ENCODE measurements at places on chromosomes 13 and 19.
A peak's percentile ranks its signal among the peaks of the same experiment; 100 is the strongest.

DNA sequence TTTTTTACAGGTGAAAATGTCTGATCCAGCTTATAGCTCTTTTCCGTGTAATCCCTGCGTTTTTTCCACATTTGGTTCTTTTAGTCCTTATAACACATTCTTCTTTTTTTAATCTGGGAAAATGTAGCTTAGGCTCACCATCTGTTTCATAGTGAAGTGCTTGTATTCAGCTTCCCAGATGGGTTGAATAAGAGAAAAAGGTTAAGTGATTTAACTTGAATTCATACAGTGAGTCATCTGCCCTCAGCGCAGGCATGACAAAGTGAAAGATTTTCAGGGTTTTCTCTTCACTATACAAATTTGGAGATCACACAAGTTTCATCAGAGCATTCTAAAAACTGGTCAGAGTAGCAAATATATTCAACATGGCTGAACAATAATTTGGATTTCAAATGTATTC lies 224.8 kb downstream of the SPRY2 start:
- DNase-seq, result peak; percentile 84

GRCh38 chr13:99041337-99041736 lies 63.5 kb upstream of the DOCK9 start:
- no peak for DNase-seq

- peak; percentile 74 for DNase-seq
Measured at GRCh38 chr13:35888457-35888883, 242.7 kb downstream of the DCLK1 start.

GRCh38 chr19:31611046-31611877 lies 262.0 kb upstream of the TSHZ3 start:
- DNase-seq, result no peak

DNA sequence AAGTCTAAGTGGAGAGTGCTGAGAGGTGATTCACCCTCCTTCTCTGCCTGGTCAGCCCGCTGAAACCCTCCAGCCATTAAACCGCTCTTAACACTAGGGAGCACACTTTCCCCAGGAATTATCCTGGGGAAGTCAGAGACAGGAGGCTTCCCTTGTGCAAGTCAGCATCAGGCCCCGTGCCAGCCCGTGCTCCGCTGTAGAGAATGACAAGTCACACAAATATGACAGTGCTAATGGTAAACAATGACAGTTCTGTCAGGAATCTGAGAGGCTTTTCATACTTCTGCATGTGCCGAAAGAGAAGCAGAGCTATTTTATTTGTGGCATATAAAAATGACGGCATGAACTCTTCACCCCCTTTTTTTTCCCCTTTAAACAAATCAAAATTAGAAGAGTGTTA lies 816.9 kb upstream of the SLC10A2 start:
- DNase-seq, result peak; percentile 97

DNA sequence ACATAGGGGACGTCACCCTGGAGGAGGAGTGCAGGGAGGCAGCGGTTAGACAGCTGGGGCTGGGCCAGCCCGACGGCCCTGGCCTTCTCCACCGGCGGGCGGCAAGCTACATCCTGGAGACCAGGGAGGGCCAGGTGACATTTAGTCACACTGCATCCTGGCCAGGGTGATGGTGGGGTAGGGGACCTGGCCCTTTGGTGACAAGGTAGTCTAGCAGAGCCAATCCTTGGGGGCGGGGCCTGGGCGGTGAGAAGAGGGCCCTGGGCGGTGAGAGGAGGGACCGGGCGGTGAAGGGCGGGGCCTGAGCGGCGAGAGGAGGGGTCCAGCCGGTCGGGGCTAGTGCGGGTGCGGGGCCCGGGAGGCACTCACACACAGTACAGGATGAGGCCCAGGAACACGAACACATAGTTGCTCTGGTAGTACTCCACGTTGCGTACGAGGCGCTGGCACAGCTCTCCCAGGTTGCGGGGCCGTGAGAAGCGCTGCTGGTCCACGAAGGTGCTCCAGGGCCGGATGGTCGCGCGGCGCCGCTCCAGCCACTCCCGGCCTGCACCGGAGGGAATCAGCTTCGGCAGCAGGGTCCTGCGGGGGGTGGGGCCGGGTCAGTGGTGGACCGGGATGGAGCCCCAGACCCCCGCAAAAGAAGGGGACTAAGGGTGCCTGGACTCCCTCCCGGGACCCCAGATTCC lies 610 bp downstream of the RABAC1 start:
- peak; percentile 73 for DNase-seq

DNA sequence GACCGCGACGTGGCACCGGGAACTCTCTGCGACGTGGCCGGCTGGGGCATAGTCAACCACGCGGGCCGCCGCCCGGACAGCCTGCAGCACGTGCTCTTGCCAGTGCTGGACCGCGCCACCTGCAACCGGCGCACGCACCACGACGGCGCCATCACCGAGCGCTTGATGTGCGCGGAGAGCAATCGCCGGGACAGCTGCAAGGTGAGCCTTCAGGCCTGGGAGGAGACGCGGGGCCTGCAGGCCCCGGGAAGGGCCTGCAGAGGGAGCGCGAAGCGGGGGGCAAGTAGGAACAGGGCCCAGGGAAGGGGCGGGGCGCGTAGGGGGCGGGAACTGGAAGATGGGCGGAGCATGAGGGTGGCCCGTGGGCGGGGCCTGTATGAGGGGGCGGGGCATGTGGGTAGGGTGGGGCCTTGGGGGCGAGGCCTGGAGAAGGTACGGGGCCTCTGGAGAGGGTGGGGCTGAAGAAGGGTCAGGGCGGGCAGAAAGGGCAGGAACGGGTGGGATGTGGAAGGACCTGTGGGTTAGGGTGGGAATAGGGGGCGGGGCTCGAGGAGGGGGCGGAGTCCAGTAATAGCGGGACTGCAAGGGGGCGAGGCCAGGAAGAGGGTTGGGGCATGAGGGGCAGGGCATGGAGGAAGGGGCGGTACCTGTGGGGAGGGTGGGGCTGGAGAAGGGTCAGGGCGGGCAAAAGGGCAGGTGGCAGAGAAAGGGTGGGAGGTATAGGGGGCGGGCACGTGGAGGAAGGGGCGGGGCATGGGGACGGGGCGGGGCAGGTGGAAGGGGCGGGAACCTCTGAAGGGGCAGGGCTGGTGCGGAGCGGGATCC lies 2.5 kb downstream of the CFD start:
- peak; percentile 18 for DNase-seq

- DNase-seq, result peak; percentile 83
Measured at GRCh38 chr13:48500652-48501197, 32.2 kb downstream of the RCBTB2 start.

GRCh38 chr13:21541271-21541670 lies 62.7 kb downstream of the MICU2 start:
- no peak for DNase-seq

DNA sequence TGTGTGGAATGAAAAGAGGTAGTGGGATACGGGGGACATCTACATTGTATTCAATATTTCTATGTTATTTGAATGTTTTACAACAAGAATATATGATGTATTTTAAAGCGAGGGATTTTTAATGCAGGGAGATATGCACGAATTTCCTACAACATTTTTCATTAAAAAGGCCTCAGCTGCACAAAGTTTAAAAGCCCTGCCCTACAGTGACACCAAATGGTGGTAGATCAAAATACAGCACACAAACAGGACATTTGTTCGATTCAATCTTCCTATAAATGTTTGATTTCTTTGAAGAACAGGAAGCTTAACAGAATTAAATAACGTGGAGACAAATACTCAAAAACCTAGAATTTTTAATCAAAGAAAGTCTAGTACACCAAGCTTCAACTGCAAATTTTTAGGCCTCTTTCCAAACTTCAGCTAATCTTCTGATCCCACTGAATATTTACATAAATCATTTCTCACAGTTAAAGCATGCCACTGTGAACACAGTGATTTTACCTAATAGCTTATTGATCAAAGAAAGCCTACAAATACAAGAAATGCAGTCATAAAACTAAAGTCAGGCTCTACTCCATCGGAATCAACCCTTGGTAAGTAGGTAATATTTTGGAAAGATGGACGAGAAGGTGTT lies 257.2 kb downstream of the DIAPH3 start:
- peak; percentile 47 for DNase-seq

- DNase-seq, result no peak
Measured at GRCh38 chr19:7558667-7559066, 23.1 kb downstream of the PNPLA6 start.

GRCh38 chr19:18259893-18260292 lies 14.4 kb downstream of the IQCN start:
- DNase-seq, result no peak
